ENCODE measurements at places on chromosomes 16 and 17.
A peak's percentile ranks its signal among the peaks of the same experiment; 100 is the strongest.

DNA sequence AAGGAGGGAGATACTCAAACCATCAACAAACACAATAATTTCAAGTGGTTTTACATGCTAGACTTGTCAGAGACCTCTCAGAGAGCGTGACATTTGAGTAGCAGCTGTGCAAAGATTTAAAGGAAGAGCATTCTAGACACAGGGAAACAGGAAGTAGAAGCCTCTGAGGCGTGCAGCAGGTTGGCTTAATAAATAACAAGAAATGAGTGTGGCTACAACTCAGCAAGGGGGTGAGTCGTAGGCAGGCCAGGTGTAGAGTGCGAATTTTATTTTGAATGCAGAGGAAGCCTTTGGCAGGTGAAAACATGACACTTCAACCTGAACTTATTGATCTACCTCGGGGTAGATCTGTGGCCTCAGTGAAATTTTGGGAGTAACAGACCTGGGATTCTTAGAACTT, 73.2 kb upstream of the MRTFB start:
- no peak for DNase-seq

- no peak for DNase-seq
Measured at GRCh38 chr16:1743376-1744337, 27.7 kb downstream of the NME3 start.

GRCh38 chr16:85753559-85753958, 2.7 kb upstream of the C16orf74 start:
- no peak for DNase-seq

DNA sequence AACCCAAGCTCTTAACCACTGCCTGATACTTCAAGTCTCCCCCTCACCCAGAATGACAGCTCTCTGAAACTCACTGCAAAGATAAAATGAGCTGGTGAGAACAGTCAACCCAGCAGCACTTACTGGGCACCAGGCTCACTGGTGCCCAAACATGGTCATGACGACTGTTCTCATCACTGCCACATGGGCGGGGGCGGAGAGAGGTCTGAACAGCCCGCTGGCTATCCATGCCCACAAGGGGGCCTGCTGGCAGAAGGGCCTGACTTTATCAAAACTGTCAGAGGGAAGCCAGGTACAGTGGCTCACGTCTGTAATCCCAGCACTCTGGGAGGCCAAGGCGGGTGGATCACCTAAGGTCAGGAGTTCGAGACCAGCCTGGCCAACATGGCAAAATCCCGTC, 4.0 kb downstream of the MYBBP1A start:
- no peak for DNase-seq

DNA sequence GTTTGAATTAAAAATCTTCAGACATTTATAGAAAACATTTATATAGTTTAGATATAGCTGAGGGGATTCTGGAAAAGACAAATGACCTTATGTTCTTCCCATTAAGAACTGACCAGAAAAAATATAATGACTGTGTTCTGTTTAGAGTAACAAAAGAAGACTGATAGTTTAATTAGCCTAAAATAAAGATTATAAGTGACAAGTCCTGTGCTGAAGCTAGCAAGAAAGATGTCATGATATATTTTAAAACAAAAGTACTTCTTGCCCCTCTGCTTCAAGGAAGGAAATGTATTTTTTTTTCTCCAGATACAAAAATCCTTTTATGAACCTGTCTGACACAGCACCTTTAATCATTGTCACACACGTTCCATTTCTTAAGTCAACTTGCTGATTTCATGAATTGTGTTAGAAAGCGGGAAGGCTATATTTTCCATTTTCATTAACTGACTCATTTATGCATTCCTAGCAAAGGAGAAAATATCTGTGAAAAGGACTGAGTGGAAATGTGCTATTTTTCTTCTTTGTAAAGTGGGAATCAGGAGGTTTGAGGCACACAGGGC, 690.7 kb upstream of the GOT2 start:
- DNase-seq, result no peak

GRCh38 chr17:65345261-65346005, 208.3 kb downstream of the RGS9 start:
- DNase-seq, result peak; percentile 51

Data from T1000 (cell line).